Dorsolateral prefrontal cortex (tissue), 122 donors: ENCODE measurements at places on chromosomes 1 and 21. TPM values are rescaled to one million over a fixed set of nuclear protein-coding genes. Genes with fewer than 3 reads are reported as not detected.

- no peak for DNase-seq
Observed at GRCh38 chr1:160748181-160748877, 9.3 kb downstream of the SLAMF7 start.

GRCh38 chr1:206878456-206878855, 13.0 kb downstream of the IL20 start:
- no peak for DNase-seq

DNA sequence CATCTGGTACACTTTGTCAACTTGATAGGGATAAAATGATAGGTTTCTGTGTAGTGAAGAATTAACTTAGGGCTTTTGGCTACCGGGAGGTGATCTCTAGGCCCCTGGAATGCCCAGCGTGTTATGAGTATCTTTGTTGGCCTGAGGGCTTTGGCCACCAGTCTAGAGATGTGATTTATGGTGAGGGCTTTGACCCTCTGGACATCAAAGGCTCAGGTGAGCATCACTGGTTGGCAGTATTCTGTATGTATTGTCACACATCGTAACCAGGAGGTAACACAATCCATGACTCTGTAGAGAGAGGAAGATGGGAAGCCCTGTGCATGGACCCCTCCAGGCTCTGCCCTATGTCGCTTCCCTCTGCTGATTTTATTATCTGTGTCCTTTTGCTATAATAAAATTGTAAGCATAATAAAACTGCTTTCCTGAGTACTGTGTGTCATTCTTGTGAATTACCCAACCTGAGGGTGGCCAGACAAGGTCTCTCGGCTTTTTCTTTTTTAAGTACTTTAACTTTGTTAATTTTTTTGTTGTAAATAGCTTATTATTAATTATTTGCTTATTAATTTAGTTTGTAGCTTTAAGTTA, 40.2 kb upstream of the PRDX6 start:
- DNase-seq, result no peak

- DNase-seq, result no peak
Observed at GRCh38 chr1:7366286-7366954, 404.7 kb upstream of the VAMP3 start.

DNA sequence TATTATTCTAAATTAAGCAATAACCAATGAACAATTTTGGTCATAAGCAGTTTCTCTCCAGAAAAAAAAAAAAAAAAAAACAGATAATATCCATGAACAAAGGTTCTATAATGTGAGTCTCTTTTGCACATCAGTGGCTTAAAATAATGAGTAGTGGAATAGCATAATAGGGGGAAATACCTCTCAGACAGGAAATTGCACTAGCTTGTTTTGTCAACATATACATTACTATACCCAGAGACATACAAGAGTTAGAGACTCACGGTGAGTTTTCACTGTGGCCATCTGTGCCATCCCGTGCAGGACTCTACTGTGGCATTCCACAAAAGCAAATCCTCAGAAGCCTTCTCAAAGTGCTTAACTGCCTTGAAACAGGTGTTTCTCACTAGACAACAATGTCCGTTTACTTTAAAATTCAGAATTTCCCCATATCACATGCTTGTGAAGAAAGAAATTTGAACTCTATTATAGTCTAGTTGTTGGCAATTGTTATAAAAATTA, 697.9 kb downstream of the USP25 start:
- no peak for DNase-seq

GRCh38 chr21:33821503-33822322, 93.9 kb downstream of the ATP5PO start:
- no peak for DNase-seq

DNA sequence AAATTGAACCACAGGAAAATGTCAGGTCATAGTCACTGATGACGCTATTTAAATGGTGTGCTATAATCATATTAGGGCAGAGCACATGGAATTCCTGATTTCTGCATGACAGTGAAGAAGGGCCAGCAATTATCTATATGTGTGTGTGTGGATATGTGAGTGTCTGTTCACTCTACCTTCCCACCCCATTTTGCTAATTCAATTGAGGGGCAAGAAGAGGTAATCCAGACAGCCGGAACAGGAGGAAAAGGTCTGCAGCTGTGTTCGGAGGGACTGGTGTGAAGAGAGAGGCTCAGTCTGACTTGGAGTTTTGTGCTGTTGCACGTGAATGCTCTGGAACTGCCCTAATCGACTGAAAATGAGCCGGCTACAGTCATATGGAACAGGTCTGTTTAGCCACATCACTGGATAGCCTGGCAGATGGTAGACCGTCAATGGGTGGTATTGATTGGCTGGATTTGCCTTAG, 5.1 kb upstream of the ELAVL4 start:
- no peak for DNase-seq

DNA sequence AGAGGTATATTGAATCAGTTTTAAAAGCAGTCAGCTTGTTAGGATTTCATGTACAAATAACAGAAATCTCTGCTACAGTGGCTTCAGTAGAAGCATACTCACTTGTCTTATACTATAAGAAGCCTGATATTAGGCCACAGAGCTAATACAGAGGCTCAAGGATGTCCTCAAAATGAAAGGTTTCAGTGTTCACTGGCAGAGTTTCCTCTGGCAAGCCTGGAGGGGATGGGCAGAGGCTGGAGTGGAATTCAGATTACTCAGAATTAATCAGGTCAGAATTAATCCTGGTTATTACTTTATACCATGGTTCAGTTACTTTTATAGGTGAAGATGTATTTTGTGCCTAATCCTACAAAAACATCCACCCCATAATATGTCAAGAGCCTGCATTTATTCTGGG, 520.5 kb downstream of the USP25 start:
- no peak for DNase-seq

DNA sequence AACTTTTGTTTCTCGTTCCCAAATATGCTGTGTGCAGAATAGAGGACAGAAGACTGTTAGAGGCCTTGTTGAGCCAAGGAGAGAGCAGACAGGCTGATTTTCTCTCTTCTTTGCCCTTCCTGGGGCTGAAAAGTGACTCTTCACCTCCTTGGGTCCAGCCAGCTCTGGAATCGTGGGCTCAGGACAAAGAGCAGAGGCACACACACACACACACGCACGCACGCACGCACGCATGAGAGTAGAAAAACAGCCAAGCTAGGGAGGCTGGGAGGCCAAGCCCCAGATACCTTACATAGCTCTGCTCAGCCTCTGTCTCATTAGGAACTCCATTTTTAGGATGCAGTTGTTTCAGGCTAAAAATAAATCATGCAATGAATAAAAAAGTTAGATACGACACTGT, at the start of gene CASQ2:
Gene CASQ2, minus strand, starts transcription at position 166 of the 400 bp plus-strand sequence. CDS start 173 bp downstream, outside the sequence.
- no peak for DNase-seq

GRCh38 chr1:241787691-241788090, 60.3 kb upstream of the EXO1 start:
- DNase-seq, result no peak

DNA sequence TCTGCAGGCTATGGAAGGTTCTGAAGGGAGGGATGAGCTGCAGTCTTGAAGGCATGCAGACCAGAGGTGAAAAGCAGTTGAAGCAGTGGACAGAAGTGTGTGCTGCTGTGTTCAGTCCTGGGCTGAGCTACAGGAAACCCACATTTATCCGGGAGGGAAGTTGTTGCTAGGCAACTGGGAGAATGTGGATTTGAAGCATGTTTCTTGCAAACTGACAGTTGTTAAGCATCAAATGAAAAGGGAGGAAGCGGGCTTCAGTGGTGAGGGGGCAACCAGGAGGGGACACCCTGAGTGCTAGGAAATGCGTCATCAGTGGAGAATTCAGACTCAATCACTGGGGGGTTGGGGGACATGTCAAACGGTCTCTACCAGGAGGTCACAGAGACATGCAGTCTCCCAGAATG, 28.7 kb downstream of the ABCA4 start:
- no peak for DNase-seq

GRCh38 chr1:114310695-114311271, 157.1 kb upstream of the SYT6 start:
- DNase-seq, result no peak

DNA sequence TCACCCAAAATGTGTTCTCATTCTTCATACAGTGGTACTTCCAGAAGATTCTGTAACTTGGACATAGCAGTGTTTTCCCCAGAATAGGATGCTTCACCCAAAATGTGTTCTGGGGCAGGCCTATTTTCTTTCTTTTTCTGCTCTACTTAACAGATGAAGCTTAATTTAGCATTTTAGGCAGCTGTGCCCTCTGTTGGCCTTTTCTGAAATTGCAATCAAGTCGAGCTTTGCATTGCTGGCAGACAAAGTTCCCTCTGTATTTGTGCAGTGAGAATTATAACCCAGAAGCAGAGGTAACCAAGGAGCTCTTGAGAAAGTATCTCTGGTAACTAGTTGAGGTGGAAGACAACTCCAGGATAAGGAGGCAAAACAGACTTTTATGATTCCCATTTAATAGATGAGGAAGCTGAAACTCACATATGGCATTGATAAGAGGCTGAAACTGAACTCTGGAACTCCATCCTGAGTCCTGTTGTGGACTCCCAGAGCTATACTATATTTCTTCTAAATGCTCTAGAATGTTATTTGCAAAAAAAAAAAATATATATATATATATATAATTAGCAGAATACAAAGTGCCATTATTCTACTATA, 50.3 kb upstream of the L1TD1 start:
- no peak for DNase-seq

GRCh38 chr1:182888736-182889531, 49.8 kb downstream of the DHX9 start:
- DNase-seq, result no peak

DNA sequence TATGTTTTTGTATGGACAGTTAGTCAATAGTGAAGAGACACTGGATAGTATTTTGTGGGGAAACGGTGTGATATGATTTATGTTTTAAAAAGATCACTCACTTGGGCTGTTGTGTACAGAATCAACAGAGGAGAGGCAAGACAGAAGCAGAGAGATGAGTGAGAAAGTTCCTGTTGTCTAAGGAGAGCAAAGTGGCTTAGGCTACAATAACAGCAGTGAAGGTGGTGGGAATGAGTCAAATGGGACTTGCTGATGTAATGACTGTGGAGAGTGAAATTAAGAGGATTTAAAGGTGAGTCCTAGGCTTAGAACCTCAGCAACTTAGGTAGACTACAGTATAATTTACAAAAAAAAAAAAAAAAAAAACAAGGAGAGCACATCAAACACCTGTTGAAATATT, 169.2 kb upstream of the HP1BP3 start:
- DNase-seq, result no peak

DNA sequence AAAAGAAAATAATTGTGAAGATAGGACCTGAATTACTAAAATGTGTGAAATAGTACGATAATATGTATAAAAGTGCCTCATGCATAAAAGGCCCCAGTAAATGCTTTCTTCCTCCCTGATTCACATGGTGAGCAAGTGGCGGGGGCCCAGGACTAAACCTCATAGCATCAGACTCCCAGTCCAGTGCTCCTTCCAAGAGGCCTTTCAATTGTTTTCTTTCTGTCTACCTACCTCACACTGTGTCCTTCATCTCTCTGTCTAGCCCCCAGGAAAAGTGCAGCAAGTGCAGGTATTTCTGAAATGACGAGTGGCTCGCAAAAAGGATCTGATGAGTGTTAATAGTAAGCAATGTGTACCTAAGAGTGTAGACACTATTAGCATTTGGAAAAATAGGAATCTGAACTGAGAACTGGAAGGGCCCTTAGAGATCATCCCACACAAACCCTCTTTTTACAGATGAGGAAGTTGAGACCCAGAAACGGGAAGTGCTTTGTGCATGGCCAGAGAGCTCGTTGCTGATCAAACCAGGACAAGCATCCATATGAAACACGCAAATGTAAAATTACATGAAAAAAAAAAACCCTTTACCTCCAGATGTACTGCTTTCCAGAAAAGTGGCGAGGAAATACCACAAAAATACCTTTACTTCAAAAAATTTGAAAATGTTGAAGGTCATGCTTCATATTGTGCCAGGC, 118.2 kb upstream of the HOOK1 start:
- no peak for DNase-seq

- no peak for DNase-seq
Observed at GRCh38 chr1:28087614-28088167, 719 bp downstream of the EYA3 start.

DNA sequence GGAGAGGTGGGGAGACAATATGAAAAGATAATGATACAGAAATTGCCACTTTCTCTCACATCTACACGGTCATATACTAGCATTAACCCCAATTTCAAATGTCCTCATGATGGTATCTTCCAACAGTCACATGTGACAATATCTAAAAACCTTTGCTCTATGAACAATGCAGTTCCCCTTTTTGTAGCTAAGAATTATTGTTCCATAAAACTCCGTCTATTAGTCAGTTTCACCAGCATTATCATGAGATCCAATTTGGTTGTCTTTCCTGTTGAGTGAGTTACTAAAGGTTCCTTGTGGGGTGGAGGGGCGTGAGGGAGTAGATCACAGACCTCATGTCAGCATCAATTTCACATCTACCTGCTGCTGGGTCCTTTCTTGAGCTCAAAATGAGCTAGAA, 1.7 kb downstream of the TIAM1 start:
- DNase-seq, result no peak

DNA sequence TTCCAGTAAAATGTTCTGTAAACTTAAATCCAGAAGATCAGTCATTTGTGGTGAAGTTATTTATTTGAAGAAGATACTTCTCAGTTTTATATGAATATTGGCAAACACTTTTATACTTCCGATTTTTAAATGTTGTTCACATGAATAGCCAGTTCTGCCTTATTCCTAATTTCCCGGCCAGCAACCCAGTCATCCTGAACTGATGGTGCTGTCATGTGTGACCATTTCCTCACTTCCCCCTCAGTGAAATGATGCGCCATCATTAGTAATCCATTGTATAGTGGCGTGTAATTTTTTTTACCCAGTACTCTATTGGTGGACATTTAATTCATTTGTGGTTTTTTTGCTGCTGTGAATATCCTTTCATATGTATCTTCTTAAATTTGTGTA, 16.4 kb downstream of the GPSM2 start:
- no peak for DNase-seq

- DNase-seq, result no peak
Observed at GRCh38 chr21:23612210-23612609, 1995.1 kb downstream of the MRPL39 start.

- no peak for DNase-seq
Observed at GRCh38 chr1:111489604-111490003, 13.8 kb downstream of the ADORA3 start.

GRCh38 chr1:23589585-23589986, 30.3 kb upstream of the ID3 start:
- no peak for DNase-seq

The CXADR gene
- total RNA-seq, result 14.4 TPM

The AGMAT gene
- total RNA-seq, result 2.7 TPM

The FBXO44 gene
- total RNA-seq, result 227 TPM

The KCNT2 gene
- total RNA-seq, result 16.7 TPM

The ZNF648 gene
- total RNA-seq, result 0.59 TPM

The PLA2G2F gene
- not detected for total RNA-seq
